ENCODE measurements at places on chromosomes 6 and 20. TPM values are rescaled to one million over a fixed set of nuclear protein-coding genes. Genes with fewer than 3 reads are reported as not detected.

Gene ELOVL4
- total RNA-seq = 2.1 TPM

Gene ABHD16B
- total RNA-seq = not detected

Gene DEFB132
- total RNA-seq = not detected

Gene FAM83D
- 11.0 TPM for total RNA-seq

Gene DOK5
- total RNA-seq = 27.7 TPM

Gene LST1
- 66.6 TPM for total RNA-seq

Gene TGM3
- not detected for total RNA-seq

Gene IRAK1BP1
- total RNA-seq = 3.0 TPM

Gene SLC35F1
- not detected for total RNA-seq

Gene TRIM15
- 0.59 TPM for total RNA-seq

Gene NHSL1
- 0.86 TPM for total RNA-seq

Gene SEMG2
- not detected for total RNA-seq

Gene CCN5
- not detected for total RNA-seq

Gene UCKL1
- total RNA-seq = 48.7 TPM

Data from activated T-helper 1 cell treated with anti-CD3 and anti-CD28 coated beads, Interleukin-12 subunit alpha, Interleukin-12 subunit beta, Interleukin-2, Interleukin-4 antibody, amounts not matched to agents 30 ng/mL and 10 ng/mL and 1 ng/mL, durations not matched to agents 14 hours and 24 hours and 36 hours (primary cell).